ENCODE measurements at places on chromosomes 1 and 21.

GRCh38 chr1:7531562-7532340 is 239.3 kb upstream of the VAMP3 start:
- no peak for DNase-seq

- no peak for DNase-seq
Observed at GRCh38 chr1:36755303-36756230, 272.9 kb upstream of the CSF3R start.

DNA sequence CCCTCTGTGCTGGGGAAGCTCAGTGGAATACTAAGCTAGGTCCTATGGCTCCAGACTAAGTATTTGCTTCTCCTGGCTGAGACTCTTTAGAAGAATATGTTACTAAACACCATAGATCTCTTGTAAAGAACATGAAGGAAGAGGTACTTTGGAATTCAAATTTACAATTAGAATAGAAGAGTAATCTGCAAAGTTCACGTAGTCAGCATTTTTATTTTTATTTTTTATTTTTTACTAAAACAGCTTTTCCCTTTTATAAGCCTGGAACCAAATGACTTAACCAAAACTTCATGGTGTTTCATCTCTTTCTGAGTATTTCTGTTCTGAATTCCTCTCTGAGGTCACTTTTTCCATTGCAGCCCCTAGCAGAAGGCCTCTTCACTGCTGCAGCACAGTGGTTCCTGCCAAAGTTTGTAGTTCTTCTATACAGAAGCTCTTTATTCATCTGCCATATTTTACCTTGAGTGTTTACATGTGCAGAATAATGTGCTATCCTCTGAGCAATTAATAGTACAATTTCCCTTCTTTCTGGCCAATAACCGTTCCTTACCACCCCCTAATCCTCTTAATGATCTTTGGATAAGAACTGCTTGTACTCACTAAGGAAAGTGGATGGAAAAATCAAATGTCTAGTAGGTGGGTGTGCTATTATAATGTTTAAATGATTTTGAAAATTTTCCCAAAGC is 27.2 kb downstream of the TSEN15 start:
- peak; percentile 80 for DNase-seq

DNA sequence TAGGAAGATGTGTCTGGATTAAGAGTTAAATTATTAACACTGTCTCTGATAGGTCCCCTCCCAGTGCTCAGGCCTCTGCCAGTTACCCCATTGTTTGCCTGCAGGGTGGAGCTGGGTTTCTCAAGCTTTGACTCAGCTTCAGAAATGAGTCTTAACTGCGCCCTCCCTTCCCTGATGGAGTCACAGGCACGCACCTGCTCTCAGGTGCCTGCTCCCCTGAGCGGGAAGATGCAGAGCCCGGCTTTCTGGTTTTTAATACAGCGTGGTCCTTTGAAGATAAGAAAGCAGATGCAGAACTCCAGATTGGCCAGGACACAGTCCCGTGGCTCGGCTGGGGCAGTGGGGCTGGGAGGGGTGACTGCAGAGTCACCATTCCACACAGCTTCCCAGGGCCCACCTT is 3.2 kb upstream of the SPRR4 start:
- DNase-seq: no peak

Data from right hindlimb (tissue), 1 donor.